ENCODE measurements at places on chromosomes 2 and 18. TPM values are rescaled to one million over a fixed set of nuclear protein-coding genes. Genes with fewer than 3 reads are reported as not detected.

GALR1 gene
- not detected for total RNA-seq

GRCh38 chr2:179036353-179036905 is 13.5 kb downstream of the CCDC141 start:
- no peak for DNase-seq

- no peak for DNase-seq
Observed at GRCh38 chr2:168997118-168997521, 34.0 kb downstream of the ABCB11 start.

DNA sequence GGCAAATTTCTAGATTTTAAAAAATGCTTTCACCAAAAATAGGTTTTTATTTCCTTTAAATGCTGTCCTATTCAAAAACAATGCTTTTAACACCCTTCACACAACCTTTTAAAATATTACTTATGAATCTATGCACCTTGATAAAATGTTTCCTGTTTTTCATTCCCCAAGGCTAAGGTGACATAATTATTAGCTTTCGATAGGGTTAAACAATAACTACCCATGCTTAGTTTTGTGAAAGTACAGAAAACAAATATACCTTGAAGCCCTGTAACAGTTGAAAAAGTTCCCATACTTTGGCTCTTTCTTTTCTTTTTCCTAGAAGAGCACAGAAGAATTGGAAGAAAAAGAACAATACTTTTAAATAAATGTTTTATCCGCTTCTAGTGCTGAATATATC is 54.9 kb upstream of the ITPRID2 start:
- no peak for DNase-seq

ACOXL gene
- 0.15 TPM for total RNA-seq

UGT1A9 gene
- not detected for total RNA-seq

- no peak for DNase-seq
Observed at GRCh38 chr2:171723716-171724683, 36.7 kb downstream of the DYNC1I2 start.

UBXN4 gene
- 116 TPM for total RNA-seq

TDRD15 gene
- total RNA-seq, result not detected

COL5A2 gene
- 0.37 TPM for total RNA-seq

ADD2 gene
- total RNA-seq, result 19.5 TPM

DNA sequence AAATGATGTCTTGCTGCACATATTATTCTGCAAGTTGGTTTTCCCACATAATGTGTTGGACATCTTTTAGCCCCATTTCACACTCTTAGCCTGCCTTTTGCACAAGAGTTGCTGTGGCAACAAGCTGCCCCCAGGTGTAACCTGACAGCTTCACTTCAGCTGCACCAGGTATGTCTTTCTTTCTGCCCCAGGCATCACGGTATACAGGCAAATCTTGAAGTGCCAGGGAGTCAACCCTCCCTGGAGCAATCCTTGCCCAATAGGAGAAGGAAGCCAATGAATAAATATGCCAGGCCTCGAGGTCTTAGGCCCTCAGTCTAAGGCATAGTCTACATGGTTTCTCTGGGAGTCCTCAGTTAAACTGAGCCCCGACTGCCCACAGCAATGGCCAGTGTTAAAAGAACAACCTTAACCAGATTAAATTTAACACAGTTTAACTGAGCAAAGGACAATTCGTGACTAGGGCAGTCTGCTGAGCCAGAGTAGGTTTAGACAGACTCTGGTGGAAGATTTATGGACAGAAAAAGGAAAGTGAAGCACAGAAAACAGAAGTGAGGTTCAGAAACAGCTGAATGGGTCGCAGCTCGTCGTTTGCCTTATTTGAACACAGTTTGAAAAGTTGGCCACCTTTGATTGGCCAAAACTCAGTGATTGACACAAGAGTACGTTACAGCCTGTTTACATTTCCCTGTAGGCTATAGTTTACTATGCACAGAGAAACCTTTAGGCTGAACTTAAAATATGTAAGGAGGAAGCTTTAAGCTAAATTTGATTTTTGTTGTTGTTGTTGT is 32.0 kb upstream of the C1QL2 start:
- no peak for DNase-seq

BOLL gene
- total RNA-seq, result not detected

LRRTM4 gene
- total RNA-seq, result not detected

CHMP1B gene
- total RNA-seq, result 26.8 TPM

STK16 gene
- 33.5 TPM for total RNA-seq

GRCh38 chr2:37720533-37721200 is 49.2 kb upstream of the CDC42EP3 start:
- no peak for DNase-seq

DNA sequence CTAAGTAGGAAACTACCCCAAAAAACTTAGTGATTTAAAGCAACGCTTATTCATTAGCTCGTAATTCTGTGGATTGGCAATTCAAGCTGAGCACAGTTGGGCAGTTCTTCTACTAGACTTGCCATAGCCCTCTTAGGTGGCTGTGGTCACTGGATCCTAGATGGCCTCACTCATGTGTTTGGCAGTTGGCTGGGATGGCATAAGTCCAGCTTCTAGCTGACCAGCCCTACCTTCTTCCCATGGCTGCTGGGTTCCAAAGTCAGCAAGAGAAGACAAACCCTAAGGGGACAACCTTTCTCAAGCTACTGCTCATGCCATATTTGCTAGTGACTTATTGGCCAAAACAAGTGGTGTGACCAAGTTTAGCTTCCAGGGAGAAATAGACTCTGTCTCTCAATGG is 95.3 kb downstream of the COPS8 start:
- DNase-seq, result no peak

- DNase-seq, result no peak
Observed at GRCh38 chr2:222341331-222341730, 42.5 kb upstream of the PAX3 start.

TACR1 gene
- total RNA-seq, result not detected

DNA sequence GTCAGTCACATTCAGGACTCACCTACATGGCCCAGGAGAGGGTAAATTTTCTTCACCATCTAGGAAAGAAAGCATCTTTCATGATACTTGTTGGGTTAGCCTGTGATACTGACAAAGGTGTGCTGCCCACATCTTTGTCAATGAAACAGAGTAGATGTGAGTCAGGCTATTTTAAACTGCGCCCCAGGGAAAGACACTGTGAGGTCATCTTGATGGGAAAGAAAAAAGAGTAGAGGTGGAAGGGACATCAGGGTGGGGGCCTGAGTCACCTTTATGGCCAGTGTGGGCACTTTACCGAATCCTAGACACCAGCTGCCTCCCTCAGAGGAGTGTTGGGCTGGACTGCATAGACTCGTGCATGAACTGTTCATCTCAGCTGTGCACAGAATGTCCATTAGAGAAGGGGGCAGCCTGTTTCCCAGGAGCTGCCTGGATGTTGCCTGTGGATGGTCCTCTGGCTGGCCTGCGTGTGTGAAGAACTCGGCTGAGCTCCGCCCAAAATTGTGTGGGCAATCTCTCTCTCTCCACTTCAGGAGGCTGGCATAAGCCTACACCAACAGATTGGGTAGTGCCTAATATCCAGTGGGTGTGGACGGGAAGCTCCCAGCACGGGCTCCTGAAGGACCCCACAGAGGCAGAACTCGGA is 278.7 kb upstream of the PXDN start:
- no peak for DNase-seq

CCDC68 gene
- 0.29 TPM for total RNA-seq

- DNase-seq, result no peak
Observed at GRCh38 chr2:31057691-31058090, 80.5 kb downstream of the GALNT14 start.

THSD7B gene
- not detected for total RNA-seq

- DNase-seq, result no peak
Observed at GRCh38 chr2:105760191-105760590, 15.5 kb downstream of the NCK2 start.

TLX2 gene
- total RNA-seq, result 0.52 TPM

DNA sequence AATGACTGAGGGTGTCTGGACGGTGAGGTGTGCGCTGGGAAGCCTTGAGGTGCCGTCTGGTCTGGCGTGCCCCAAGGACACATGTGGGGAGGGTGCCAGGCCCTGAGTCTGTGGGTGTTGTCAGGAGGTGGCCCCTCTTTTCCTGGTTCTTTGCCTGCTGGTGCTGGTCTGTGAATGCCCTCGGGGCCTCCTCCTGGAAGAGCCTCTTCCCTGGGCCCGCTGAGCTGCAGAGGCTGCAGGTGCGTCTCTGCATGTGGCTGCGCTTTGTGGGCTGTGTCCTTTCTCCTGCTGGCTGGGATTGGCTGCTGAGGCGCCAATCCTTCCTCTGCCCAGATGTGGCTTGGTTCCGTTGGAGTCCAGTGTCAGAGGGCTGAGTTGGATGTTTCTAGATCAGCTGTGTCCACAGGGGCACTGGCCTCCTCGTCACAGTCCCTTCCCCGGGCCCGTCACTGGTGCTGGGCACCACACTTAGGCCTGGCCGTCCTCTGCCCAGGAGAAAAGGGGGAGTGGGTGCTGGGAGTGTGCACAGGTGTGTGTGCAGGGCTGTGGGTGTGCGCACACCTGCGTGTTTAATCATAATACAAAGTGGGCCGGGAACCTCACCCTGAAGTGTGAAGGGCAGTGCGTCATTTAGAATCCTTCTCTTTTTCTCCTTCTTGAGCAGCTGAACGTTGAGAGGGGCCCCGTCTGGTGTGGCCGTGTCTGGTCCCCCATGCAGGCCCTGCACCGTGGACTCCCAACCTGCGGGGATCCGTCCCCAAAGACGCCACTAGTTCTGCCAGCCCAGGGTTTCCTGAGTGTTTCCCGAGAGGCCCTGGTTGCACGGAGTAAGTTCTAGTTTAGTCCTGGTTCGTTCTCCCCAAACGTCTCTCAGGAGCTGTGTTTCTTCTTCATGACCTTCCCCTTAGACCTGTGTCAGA is 35.5 kb downstream of the RTP5 start:
- DNase-seq, result no peak

GRCh38 chr18:62017618-62018017 is 124.8 kb upstream of the RNF152 start:
- DNase-seq, result no peak

SIX3 gene
- total RNA-seq, result not detected

GRCh38 chr2:72929010-72929409 is 11.7 kb downstream of the EMX1 start:
- no peak for DNase-seq

GRCh38 chr2:75432761-75433361 is 127.9 kb downstream of the EVA1A start:
- no peak for DNase-seq

GRCh38 chr2:99031481-99031880 is 95.5 kb upstream of the CRACDL start:
- DNase-seq, result no peak

- no peak for DNase-seq
Observed at GRCh38 chr2:219213026-219213415, 5.7 kb downstream of the ABCB6 start.

ROCK1 gene
- total RNA-seq, result 67.3 TPM

SLC9A4 gene
- 0.07 TPM for total RNA-seq

DNA sequence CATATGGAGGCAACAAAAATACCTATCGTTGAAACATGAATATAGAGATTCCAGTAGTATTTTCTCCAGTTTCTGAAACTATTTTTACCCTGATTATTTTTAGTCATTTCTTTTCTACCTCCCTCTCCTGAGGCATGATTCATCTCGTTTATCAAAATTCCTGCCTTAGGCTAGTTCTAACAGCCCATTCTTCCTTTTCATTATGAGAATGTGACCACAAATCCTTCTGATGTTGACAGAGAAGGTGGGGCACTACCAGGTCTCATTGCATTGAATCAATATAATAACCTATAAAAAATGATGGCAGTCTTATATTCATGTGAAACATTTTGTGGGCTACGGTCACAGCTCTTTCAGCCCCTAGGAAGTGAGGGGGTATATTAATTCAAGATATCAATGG is 406.5 kb upstream of the UBE2E3 start:
- DNase-seq, result no peak

GRCh38 chr2:74181739-74182138 is 3.1 kb upstream of the MOB1A start:
- DNase-seq, result no peak

- DNase-seq, result no peak
Observed at GRCh38 chr2:139427164-139427563, 647.0 kb upstream of the NXPH2 start.

SOWAHC gene
- 0.25 TPM for total RNA-seq

GRCh38 chr2:19357402-19358241 is 801 bp downstream of the OSR1 start:
- no peak for DNase-seq

LOXL3 gene
- 0.15 TPM for total RNA-seq

- DNase-seq, result no peak
Observed at GRCh38 chr2:189870381-189871085, 86.3 kb downstream of the PMS1 start.

BUB1 gene
- total RNA-seq, result 141 TPM

CDH7 gene
- total RNA-seq, result not detected

ZRANB3 gene
- 6.5 TPM for total RNA-seq

DNA sequence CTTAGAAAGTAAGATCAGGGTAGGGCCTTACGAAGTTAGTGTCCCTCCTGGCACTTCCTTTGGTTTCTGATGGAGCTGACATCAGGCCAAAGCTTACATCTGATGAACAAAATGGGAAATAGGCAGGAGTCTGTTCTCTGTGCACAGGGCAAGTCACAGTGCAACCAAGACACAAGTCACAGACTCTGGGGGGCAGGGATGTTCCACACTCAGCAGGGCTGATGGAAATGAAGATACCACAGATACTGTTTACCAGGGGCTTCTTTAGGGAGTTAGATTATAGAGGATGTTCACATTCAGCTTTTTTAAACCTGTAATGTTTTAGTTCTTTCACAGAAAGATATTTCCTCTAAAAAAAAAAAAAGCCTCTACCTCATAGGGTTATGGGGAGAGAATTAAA is 106.2 kb upstream of the EPC2 start:
- DNase-seq, result no peak

DNA sequence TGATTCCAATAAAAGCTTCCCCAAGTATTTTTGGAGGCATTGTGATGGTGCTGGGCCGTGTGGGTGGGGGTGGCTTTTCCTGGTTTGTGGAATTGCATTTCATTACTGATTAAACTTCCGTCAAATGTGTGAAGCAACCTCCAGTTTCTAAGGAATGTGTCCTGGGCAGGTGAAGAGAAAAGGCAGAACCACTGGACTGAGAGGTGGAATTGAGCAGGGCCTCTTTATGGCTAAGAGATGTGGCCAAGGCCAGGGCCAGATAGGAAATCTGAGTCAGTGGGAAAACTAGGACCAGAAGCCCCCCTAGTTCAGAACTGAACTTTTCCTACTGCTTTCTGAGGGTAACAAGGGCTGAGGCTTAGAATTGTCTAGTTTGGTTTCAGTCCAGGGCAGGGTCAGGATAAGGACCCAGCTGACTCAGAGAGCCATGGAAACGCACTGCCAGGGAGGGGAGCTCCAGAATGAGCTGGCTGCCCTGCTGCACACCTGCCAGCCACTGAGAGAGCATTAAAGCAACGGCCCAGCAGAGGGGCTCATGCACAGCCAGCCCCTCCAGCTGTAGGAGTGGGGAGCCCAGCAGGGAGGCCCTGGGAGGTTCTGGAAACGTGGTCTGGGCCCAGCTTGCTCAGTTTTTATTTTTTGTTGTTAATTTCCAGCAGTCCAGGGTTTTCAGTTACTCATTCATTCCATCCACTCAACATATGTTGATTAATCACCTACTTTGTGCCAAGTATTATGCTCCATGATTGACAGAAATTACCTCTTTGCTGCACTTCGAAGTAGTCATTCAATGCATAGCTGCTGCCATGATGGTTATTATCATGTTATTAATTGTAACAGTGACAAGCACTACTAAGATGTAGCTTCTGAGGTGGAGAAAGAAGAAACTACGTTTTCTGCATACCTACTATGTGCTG is 156.1 kb downstream of the MSH2 start:
- DNase-seq, result no peak

ACVR2A gene
- total RNA-seq, result 10.8 TPM

Data from activated CD4-positive, alpha-beta T cell treated with anti-CD3 and anti-CD28 coated beads, Interleukin-2, amount 10 ng/mL, durations not matched to agents 7 days and 5 days (primary cell).